Epithelial cell of proximal tubule (primary cell): ENCODE measurements at places on chromosomes 1 and 21.

GRCh38 chr21:41892726-41893125, 13.6 kb upstream of the PRDM15 start:
- DNase-seq = no peak

- no peak for DNase-seq
Observed at GRCh38 chr1:160710517-160711252, 937 bp downstream of the CD48 start.

DNA sequence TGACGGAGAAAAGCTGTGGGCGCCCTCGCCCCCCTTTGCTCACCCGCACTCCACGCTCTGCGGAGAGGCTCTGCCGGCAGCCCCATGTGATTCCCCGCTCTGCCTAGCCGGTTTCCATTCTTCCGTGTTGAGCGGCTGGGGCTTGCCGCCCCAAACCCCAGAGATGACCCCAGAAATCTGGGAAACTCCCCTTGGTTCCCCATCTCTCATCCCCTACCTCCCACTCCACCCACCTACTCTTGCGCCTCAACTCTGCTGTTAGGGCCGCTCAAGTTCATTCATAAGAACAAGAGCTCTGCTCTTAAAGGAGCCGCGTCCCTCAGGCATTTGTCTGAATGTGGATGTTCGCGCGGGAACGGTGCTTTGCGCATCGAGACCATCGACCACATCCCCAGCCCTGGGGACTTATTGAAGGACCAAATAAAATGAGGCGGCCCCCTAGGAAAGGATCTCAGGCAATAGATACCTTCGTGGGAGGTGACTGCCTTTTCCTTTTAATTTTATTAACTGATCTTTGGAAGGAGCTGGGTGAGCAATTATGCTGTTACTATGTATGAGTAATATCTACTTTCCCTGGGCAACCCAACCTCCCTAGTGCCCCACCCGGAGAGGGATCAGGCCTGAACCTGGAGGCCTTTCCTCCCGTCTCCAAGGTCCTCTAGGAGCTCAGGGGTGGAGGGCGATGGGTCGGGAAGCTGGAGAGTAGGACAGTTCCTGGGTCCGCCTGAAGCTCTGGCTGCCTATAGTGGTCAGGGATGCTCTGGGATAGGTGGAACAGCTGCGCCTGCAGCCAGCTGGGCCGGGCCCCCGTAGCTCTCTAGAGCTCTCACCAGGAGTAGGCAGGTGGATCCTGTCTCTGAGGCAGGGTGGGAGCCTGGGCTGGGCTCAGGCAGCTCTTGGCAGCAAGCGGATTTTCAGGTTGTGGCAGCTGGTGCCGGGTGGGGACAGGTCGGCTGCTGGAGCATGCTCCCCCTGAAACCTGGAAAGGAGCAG, 898 bp downstream of the MFSD2A start:
- no peak for DNase-seq

- no peak for DNase-seq
Observed at GRCh38 chr1:118118469-118118868, 66.6 kb downstream of the SPAG17 start.

- no peak for DNase-seq
Observed at GRCh38 chr1:30982937-30983336, 74.4 kb upstream of the SDC3 start.

GRCh38 chr1:74463333-74463988, 49.0 kb downstream of the LRRC53 start:
- DNase-seq = no peak

DNA sequence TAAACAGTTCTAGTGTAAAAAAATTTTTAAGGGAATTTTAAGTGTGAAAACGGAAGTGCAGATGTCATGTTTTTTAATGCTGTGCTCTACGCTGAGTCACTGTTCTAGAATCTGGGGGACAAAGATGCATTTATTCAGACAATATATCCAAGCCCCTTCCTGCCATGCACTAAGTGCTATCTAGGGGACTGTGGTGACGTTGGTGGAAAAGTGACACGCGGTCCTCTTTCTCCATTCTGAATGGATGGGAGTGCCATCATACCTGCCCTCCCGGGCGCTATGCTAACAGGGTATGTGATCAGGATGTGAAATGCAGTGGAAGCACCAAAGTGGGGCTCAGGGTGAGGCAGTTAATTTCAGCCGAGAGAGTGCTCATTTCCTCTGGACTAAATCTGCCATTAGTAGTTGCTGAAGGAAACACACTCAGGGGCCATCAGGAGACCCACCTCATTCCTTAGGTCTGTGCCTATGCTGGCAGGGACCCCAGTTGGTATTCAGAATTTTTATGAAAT, 6.6 kb downstream of the C1orf226 start:
- no peak for DNase-seq

GRCh38 chr21:33022489-33022827, 3.3 kb upstream of the OLIG2 start:
- no peak for DNase-seq

DNA sequence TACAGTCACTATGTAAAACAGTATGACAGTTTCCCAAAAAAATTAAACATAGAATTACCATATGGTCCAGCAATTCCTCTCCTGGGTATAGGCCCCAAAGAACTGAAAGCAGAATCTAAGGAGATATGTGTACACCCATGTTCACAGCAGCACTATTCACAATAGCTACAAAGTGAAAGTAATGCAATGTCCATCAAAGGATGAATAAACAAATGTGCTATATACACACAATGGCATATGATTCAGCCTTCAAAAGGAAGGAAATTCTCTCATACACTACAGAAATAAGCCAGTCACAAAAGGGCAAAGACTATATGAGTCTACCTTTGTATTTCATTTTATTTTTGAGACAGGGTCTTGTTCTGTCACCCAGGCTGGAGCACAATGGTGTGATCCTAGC, 120.4 kb downstream of the TOMM20 start:
- no peak for DNase-seq
